Pons (tissue), 1 donor: ENCODE measurements at places on chromosomes 1 and 21.

DNA sequence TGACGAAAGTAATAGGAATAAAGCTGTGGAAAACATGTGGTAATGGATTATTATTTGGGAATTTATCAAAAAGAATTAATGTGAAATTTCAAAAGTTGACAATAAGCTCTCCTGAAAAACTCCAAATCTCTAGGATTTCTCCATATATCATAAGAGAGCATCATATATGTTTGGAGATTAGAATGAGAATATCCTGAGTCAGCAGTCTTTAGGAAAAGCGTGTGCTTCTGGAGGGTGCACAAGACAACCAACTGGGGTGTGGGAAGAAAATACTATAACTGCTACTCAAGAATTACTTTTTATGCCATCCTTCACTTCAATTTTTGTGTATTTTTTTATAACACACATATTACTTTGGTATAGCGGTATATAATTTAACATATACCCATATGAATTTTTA, 19.7 kb downstream of the ELK4 start:
- DNase-seq, result no peak

- DNase-seq, result no peak
Measured at GRCh38 chr1:7932524-7933138, 8.0 kb downstream of the TNFRSF9 start.

GRCh38 chr21:15278279-15278678, 213.5 kb upstream of the NRIP1 start:
- no peak for DNase-seq

DNA sequence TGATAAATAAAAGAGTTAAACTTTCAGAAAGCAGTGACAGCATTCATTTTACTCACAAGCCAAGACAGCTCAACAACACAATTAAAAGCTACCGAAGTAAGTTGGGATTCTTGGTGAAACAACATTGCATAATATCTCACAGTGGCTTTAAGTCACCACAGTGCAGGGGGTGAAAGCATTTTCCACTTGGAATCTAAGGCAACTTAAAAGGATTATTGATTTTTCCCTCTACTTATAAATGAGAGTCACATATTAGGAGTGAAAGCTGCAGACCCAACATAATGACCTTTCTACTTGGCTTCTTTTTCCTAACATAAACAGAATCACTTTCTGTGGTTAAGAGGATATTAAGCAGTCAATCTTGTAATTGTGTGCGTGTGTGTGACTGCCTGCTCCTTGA, 536.6 kb upstream of the CXADR start:
- DNase-seq, result no peak

DNA sequence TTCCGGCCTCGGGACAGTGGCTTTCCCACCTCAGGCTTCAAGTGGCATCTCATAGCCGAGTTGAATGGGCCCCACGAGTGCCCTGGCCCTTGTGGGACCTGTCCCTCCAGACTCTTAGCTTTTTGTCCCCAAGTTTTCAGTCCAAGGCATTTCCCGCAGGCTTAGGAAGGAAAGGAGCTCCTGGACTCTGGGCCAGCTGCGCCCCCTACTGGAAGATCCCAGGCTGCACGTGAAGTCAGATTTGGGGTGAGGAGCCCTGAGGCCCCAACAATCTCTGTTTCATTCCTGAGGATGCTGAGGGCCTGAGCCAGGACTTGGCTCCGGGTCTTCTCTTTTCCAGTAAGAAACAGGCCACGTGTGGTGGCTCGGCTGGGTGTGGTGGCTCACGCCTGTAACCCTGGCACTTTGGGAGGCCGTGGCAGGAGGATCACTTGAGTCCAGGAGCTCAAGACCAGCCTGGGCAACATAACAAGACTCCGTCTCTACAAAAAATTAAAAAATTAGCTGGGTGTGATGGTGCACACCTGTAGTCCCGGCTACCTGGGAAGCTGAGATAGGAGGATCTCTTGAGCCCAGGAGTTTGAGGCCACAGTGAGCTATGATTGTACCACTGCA, 67.4 kb downstream of the ARHGEF10L start:
- DNase-seq, result peak; percentile 74

DNA sequence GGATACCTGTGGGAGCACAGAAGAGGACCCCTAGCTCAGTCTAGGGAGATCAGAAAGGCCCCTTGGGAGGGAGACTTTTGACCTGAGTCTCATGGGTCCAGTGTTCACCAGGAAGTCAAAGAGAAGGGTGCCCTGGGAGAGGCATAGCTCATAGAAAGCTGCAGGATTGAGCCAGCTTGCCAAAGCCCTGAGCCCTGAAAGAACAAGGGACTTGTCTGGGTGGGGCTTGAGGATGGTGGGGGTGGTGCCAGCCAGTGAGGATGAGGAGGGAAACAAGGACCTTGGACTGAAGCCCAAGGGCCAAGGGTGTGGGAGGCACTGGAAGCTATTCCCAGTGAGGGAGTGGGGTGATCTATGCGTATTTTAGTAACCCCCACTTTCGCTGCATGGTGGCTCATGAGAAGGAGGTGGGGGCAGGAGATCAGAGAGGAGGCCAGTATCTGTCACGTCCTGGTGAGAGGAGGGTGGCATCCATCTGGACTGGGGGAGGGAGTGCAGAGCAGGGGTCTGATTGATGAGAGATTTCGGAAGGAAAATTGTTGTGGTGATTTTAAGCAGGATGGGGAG, 28.4 kb downstream of the DMBX1 start:
- no peak for DNase-seq

GRCh38 chr1:179143322-179143721, 61.5 kb downstream of the TOR3A start:
- no peak for DNase-seq

DNA sequence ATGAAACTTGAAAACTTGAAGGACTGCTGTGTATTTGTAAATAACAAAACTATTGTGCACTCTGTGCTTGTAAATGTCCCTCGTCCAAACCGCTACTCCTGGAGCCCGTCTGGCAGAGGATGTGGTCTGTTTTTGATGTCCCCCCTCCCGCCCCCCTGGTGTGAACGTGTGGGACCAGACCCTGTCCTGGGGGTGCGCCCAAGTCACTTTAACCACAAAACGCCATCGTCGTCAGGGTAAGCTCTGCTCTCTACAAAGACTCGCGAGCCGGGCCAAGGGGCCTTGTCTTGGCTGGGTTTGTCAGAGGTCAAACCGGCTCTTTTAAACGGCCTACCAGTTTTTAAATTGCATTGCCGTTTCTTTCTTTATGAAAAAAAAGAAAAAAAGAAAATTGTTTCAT, 87.4 kb upstream of the TMEM51 start:
- DNase-seq, result no peak

GRCh38 chr1:168437821-168438220, 106.0 kb downstream of the XCL2 start:
- no peak for DNase-seq

DNA sequence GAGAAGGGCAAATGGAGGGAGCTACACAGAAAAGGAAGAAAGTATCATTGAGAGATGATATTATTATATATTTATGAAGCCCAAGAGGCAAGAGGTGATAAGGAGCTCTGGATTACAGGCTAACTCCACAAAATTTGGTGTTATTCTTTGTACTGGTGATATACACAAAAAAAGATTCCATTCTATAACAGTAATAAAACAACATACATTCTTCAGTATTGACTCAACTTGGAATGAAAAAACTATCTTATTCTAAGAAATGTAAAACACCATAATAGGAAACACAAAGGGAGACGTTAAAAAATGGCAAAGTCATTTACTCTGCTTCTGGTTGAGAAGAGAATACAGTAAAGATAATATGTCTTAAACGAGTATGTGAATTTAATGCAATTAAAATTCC, 99.4 kb downstream of the TEX35 start:
- no peak for DNase-seq

DNA sequence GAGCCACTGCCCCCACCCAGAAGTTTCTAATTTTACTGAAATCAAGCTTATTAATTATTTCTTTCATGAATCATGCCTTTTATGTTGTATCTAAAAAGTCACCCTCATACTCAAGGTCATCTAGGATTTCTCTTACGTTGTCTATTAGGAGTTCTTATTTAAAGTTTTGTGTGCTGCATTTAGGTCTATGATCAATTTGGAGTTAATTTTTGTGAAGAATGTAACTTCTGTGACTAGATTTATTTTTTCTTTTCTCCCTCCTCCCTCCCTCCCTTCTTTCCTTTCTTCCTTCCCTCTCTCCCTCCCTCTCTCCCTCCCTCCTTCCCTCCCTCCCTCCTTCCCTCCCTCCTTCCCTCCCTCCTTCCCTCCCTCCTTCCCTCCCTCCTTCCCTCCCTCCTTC, 317.6 kb downstream of the PLA2G4A start:
- no peak for DNase-seq

DNA sequence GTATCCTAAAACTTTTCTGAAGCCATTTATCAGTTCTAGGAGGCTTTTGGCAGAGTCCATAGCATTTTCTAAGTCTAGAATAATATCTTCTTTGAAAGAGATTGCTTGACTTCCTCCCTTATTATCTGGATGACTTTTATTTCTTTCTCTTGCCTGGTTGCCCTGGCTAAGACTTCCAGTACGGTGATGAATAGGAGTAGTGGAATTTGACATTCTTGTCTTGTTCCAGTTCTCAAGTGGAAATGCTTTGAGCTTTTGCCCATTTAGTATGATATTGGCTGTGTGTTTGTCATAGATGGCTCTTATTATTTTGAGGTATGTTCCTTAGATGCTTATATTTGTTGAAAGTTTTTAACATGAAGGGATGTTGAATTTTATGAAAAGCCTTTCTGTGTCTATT, 1647.9 kb downstream of the PLA2G4A start:
- DNase-seq, result no peak

DNA sequence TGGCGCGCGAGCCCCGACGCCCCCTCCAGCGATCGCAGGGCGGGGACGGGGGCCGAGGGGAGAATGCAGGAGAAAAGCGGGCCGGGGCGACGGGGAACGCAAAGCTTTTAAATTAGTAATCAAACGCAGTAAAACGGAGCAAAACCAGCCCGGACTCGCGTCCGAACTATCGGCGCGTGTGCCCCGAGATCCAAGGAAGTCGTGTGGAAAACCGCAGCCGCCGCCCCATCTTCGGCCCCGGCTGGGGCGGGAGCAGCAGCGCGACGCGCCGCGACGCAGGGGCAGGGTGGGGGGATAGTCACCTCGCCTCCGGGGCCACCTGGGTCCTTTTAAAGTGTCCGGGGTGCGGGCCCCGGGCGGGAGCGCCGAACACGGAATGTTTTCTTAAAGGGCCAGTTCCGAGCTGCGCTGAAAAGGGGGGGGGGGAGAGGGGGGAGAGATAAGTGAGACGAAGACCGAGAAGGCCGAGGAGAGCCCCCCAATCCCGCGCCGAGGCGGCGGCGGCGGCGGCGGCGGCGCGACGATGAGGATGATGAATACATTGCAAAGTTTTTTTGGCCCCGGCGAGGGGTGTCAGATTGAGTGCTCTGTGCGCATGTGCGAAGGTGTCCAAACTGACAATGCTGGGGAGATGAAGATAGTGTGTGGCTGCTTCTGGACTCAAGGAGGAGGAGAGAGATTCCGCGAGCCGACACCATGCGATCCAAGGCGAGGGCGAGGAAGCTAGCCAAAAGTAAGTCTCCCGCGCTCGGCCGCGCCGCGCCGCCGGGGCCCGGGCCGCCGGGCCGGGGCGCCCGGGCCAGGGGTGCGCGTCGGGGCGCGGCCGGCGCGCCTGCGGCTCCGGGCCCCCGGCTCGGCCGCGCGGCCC, at the start of gene PRDM16:
Gene PRDM16, plus strand, starts transcription at position 640 of the 868 bp plus-strand sequence. Its CDS starts 57 bp downstream, at position 697.
- DNase-seq, result peak; percentile 21

- DNase-seq, result no peak
Measured at GRCh38 chr1:119602169-119602568, 45.9 kb downstream of the ZNF697 start.

DNA sequence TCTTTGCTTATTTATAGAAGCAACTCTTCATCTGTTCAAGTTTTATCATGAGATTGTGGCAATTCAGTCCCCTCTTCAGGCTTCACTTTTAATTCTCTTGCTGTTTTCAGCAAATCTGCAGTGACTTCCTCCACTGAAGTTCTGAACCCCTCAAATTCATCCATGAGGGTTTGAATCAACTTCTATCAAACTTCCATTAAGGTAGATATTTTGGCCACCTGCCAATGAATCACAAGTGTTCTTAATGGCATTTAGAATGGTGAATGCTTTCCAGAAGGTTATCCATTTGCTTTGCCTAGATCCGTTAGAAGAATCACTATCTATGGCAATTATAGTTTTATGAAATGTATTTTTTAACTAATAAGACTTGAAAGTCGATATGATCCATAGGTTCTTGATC, 946.7 kb upstream of the B3GALT2 start:
- no peak for DNase-seq

GRCh38 chr21:41816583-41817165, 49.8 kb upstream of the RIPK4 start:
- DNase-seq, result peak; percentile 37

GRCh38 chr1:70707214-70707613, 296.1 kb downstream of the CTH start:
- no peak for DNase-seq

GRCh38 chr21:45970674-45971615, 10.6 kb upstream of the COL6A1 start:
- no peak for DNase-seq

- no peak for DNase-seq
Measured at GRCh38 chr1:200873116-200873670, 412 bp downstream of the GPR25 start.

- peak; percentile 48 for DNase-seq
Measured at GRCh38 chr1:51236531-51237350, 668 bp downstream of the RNF11 start.

DNA sequence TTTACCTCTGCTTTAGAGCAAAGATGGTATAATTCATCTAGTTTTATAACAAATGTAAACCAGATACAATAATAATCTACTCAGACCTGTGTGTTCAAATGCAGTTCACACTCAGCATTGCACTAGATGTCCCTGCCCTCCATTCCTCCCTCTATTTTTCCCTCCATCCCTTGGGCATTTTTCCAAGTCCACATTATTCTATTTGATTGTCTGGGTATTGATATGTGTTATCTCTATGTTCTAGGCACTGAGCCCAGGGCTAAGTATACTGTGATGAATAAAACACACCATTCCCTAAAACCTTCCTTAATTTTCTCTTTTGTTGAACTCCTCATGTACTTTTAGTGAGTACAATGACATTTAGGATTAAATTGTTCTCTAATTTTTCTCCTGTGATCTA, 66.2 kb upstream of the HMCN1 start:
- no peak for DNase-seq

DNA sequence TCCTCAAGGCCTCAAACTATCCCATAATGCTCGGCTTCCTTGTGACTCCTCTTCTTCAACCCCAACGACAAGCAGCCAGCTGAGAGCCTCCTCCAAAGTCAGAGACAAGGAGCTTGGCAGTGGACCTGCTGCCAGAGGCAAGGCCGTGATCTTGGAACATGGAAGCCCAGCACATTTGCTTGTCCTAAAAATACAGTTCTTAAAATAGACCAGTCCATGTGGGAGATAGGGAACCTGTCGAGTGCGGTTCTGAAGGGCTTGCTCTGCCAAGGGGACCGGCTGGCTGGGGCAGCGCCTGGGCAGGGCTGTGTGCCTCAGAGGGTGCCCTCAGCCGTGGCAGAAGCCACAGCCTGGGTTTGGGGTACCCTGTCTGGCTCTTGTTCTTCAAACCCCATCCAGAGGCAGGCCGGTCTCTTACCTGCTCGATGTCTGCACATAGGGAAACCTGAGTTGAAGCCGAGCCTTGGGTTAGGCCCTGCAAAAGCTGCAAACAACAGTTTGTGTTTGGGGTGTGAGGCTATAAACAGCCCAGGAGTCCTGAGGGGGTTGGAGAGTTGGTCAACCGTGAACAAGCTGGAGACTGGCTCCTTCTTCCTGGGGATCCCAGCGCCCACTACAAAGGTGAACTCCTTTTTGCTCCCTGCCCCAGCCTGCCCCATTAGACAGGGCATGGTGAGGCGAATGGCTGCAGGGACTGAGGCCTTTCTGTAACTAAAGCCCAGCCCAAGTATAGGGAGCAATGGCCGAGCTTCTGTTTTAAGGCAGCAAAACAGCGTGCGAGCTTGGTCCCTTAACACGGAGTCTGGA, 228.8 kb downstream of the CAMTA1 start:
- peak; percentile 47 for DNase-seq

- no peak for DNase-seq
Measured at GRCh38 chr21:15224346-15225086, 159.7 kb upstream of the NRIP1 start.
